ENCODE measurements at places on chromosomes 12 and 14.
A peak's percentile ranks its signal among the peaks of the same experiment; 100 is the strongest.

DNA sequence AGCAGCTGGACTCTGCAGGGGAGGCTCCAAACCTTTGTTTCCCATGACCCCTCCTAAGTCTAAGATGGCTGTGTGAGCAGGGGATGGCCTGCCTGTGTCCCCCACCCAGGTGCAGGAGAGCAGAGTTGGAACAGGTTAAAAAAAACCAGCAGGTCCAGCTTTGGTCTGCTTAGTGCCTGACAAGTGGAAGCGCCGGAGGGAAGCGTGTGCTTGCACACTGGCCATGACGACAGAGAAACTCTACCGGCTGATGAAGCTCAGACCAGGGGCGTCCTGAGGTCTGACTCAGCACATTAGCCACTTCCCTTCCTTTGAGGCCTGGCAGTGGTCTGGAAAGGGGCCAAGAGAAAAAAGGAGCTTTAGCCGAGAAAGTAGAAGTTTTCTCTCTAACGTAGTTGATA is 280.1 kb downstream of the VRK1 start:
- DNase-seq: no peak

- DNase-seq: no peak
These were observed 86.7 kb downstream of the CHGA start for GRCh38 chr14:93009471-93010129.

DNA sequence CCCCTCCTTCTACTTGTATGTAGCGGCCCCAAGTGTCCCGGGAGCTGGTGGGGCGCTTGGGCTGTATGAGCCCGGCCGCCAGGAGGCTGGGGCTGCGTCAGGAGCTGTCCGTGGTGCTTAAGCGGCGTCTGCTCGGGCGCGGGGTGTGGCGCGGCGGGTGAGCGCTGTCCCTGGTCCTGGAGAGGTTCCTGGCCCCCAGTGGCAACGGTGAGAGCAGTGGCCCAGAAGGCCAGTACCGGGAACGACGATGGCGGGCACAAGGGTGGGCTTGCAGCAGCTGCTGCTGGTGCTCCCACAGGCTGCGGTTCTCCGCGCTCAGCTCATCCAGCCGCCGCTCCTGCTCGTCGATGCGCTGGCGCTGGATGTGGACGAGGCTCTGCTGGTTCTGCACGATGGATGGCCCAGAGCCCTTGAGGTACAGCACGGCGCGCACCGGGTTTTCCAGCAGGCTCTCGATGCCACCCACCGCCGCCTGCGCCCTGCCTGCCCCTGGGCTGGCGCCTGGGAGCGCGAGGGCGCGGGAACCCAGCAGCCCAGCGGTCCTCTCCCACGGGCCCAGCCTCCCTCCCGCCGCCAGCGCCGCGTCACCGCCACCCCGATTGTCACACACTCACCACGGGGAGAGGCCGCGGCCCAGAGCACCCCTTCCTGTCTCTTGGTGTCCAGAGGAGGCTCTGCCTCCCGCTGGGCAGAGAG is 41.9 kb upstream of the FKBP4 start:
- peak; percentile 67 for DNase-seq

DNA sequence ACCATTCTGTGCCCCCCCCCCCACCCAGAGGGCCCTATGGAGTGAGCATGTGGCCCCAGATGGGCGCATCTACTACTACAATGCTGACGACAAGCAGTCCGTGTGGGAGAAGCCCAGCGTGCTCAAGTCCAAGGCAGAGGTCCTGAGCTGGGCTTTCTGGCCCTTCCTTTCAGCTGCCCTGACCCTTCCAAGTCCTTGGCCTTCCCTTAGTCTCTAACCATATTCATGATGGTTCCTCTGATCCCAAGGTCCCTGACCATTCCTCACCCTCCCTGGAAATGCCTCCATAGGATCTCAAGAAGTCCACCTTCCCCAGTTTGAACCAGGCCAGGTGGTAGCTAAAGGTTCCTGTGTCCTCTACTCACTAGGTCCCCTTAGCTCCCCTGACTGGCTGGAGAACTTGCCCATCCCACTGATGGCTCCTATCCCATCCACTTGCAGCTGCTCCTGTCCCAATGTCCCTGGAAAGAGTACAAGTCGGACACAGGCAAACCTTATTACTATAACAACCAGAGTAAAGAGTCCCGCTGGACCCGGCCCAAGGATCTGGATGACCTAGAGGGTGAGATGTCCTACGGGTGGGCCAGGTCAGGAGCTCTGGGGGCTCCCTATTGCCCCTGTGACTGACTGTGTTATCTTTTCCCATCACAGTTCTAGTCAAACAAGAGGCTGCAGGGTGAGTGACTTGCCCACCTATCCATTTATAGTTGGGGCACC is 9.8 kb downstream of the PRPF40B start:
- no peak for DNase-seq

DNA sequence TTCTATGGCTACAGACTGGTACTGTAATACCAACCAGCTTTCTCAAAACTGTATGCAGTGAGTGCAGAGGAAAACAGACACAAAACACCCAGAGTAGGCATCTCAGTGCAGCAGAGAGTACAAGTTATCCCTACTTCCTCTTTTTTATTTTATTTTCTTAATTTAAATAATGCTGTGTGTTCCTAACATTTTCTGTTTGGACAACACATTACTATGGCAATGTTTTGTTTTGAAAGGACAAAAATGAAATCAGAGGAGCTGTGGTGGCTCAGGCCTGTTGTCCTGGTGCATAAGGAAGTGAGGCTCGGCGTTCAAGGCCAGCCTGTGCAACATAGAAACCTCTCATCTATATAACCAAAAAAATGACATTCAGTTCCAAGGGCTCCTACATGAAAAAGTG is 33.7 kb upstream of the SELPLG start:
- no peak for DNase-seq

GRCh38 chr12:91044586-91044985 is 13.2 kb downstream of the KERA start:
- no peak for DNase-seq

Data from stimulated activated effector memory CD8-positive, alpha-beta T cell treated with anti-CD3 and anti-CD28 coated beads, Interleukin-12 subunit alpha, Interleukin-12 subunit beta, amount 100 ng/mL, for 72 hours (primary cell).